ENCODE measurements at places on chromosomes 2 and 18.

- H3K4me3 ChIP-seq, result no peak overlapping the region
- H3K27me3 ChIP-seq, result peaks cover 20% of the 10 kb centered on the region
- H3K36me3 ChIP-seq, result no peaks in the 10 kb centered on the region
- no peak for DNase-seq
- no peak overlapping the region for H3K27ac ChIP-seq
- no peaks in the 10 kb centered on the region for H3K4me1 ChIP-seq
Measured at GRCh38 chr2:1893856-1894255, 149.5 kb upstream of the PXDN start.

DNA sequence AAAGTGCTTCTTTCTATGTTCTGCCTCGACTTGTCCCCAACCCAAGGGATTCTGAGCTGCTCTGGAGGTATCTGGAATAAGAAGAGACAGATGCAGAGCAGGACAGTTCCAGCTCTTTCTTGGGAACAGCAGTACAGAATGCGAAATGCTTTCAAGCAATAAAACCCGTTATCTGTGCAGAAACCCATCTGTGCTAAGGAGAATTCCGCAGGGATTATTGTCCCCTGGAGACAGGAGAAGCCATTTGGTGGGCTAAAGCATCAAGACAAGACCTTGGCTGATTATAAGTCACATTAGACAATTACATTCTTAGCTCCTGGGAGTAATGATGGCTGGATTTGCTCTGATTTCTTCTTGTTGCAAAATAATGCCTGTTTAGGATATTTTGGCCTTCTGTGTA, 185.4 kb upstream of the GLI2 start:
- H3K27ac ChIP-seq, result no peak overlapping the region
- DNase-seq, result no peak
- no peaks in the 10 kb centered on the region for H3K36me3 ChIP-seq
- H3K4me3 ChIP-seq, result no peak overlapping the region
- peaks cover 4% of the 10 kb centered on the region for H3K4me1 ChIP-seq

- DNase-seq, result no peak
- peaks cover 20% of the 10 kb centered on the region for H3K36me3 ChIP-seq
- H3K4me3 ChIP-seq, result no peak overlapping the region
Measured at GRCh38 chr2:210007895-210008294, 5.5 kb downstream of the RPE start.

GRCh38 chr2:96967436-96967835, 18.9 kb downstream of the FAM178B start:
- no peaks in the 10 kb centered on the region for H3K27me3 ChIP-seq
- H3K36me3 ChIP-seq, result no peaks in the 10 kb centered on the region
- H3K4me3 ChIP-seq, result no peak overlapping the region
- peaks cover 5% of the 10 kb centered on the region for H3K4me1 ChIP-seq
- H3K27ac ChIP-seq, result no peak overlapping the region

- no peak overlapping the region for H3K27ac ChIP-seq
- DNase-seq, result no peak
- H3K4me1 ChIP-seq, result no peaks in the 10 kb centered on the region
- H3K27me3 ChIP-seq, result no peaks in the 10 kb centered on the region
- H3K4me3 ChIP-seq, result no peak overlapping the region
- peaks cover 55% of the 10 kb centered on the region for H3K36me3 ChIP-seq
Measured at GRCh38 chr2:216206041-216206703, 97.0 kb downstream of the XRCC5 start.

GRCh38 chr2:134407154-134407890, 153.4 kb downstream of the MGAT5 start:
- no peak overlapping the region for H3K4me3 ChIP-seq
- no peaks in the 10 kb centered on the region for H3K4me1 ChIP-seq
- no peak for DNase-seq
- no peaks in the 10 kb centered on the region for H3K36me3 ChIP-seq
- H3K27me3 ChIP-seq, result no peaks in the 10 kb centered on the region
- no peak overlapping the region for H3K27ac ChIP-seq

DNA sequence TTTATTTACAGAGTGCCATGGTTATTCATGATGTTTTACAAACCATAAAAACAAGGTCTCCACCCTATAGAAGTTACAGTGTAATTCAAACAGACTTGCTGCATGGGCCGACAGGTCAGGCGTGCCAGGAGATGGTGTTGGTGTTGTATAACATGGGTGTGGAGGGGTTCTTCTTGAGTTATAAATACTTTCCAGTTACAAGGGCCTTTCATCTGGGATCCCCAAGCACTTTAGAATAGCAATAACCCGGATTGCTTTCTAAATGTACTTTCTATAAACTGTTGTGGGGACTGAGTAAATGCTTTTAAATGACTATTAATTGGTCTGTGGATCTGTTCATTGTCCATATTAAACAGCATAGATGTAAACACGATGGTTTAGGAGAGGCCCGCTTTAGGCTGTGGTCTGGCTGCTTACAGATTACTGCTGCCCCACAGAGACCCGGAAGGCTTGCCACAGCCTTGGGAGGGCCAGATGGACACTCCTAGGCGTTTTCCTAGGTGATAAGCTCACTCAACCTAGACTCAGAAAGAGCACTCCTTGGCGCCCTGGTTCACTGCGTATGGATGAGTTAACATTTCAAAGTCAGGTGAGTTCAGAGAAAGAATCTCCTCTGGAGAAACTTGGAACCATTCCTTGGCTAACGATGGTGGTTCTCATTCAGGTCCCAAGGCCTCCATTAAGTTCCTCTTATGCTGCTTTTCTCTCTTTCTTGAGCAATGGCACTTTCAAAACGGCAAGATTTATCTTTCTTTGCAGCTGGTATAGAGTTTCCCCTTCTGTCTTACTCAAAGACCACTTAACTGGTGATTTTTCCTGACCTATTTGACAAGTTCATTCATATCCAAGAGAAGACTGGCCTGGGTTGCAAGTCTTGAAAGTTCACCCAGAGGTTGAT, 3.6 kb upstream of the KIAA2012 start:
- no peaks in the 10 kb centered on the region for H3K27me3 ChIP-seq
- H3K4me3 ChIP-seq, result no peak overlapping the region
- no peaks in the 10 kb centered on the region for H3K36me3 ChIP-seq
- H3K27ac ChIP-seq, result no peak overlapping the region
- no peak for DNase-seq

- H3K4me1 ChIP-seq, result no peaks in the 10 kb centered on the region
- no peak overlapping the region for H3K4me3 ChIP-seq
- no peaks in the 10 kb centered on the region for H3K36me3 ChIP-seq
- no peak overlapping the region for H3K27ac ChIP-seq
- DNase-seq, result no peak
Measured at GRCh38 chr2:146576339-146577111, 1268.3 kb upstream of the ACVR2A start.

DNA sequence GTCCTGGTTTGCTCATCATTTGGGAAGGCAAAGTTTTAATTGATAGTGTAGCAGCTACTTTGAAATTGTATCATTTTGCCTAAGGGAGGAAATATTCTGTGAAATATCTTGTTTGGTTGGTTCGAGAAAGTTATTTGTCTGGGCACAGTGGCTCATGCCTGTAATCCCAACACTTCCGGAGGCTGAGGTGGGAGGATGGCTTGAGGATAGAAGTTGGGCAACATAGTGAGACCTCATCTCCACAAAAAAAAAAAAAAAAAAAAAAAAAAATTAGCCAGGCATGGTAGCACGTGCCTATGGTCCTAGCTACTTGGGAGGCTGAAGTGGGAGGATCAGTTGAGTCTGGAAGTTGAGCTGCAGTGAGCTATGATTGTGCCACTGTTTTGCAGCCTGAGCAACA, 3.1 kb upstream of the ADGRF3 start:
- H3K27me3 ChIP-seq, result no peaks in the 10 kb centered on the region
- no peak overlapping the region for H3K4me3 ChIP-seq
- no peaks in the 10 kb centered on the region for H3K36me3 ChIP-seq

DNA sequence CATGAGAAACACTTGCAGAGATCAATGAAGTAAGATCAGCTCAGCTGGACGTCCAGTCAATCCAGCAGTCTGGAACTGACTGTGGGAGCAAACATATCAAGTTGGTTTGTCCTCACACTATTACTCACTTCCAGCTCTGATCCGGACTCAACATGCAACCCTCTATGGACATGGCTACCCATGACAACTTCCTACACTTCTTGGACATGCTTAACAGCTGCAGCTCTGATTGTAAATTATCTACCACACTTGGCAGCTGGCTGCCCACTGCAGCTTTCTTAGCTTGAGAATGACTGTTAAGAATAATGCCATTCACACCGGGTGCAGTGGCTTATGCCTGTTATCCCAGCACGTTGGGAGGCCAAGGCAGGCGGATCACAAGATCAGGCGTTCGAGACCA, 429.8 kb downstream of the EPHA4 start:
- no peak overlapping the region for H3K27ac ChIP-seq
- no peaks in the 10 kb centered on the region for H3K4me1 ChIP-seq
- no peak for DNase-seq

DNA sequence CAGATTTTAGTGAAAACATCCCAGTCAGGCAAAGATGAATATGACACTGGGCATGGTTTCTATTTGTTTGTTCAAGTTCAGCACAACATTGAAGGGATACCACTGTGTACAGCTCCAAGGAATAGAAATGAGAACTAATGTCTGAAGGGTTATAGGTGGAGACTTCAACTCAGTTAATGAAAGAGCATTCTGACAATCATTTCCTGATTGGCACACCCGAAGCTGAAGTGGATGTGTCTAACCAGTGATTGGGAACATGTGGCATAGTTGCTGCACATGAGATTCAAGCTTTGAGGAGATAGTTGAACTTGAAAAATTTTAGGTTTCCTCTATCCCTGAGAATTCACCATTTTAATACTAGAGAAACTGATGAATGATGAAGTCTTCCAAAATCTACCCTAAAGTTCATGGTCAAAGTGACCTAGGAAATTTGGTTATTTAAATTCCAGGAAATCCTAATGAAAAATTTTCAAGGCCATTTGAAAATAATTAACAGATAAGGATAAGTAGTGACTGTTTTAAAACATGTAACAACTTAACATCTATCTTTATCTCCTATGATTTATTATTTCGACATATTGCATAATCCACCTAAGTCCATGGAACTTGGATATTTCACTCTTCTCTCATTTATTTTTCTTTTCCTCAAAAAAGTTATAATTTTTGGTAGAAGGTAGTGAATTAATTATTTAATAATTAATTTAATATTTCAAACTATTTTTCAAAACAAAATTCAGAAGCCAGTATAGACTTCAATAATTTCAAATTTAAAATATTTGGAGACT, 38.0 kb downstream of the SLC9A4 start:
- H3K36me3 ChIP-seq, result no peaks in the 10 kb centered on the region
- H3K27ac ChIP-seq, result no peak overlapping the region
- peaks cover 22% of the 10 kb centered on the region for H3K4me1 ChIP-seq
- H3K4me3 ChIP-seq, result no peak overlapping the region

DNA sequence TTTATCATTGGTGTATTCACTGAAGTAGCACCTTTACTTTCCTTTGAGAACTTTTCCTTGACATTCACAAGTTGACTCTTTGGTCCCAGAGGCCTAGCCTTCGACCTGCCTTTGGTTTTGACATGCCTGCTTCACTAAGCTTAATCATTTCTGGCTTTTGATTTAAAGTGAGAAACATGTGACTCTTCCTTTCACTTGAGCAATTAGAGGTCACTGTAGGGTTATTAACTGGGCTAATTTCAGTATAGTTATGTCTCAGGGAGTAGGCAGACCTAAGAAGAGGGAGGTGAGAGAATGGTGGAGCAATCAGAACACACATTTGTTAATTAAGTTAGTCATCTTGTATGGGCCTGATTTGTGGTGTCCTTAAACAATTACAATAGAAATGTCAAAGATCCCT, 1040.7 kb upstream of the SLC39A10 start:
- DNase-seq, result no peak
- H3K4me3 ChIP-seq, result no peak overlapping the region
- no peak overlapping the region for H3K27ac ChIP-seq
- no peaks in the 10 kb centered on the region for H3K4me1 ChIP-seq
- H3K36me3 ChIP-seq, result no peaks in the 10 kb centered on the region

- H3K4me1 ChIP-seq, result no peaks in the 10 kb centered on the region
- no peak overlapping the region for H3K27ac ChIP-seq
- H3K4me3 ChIP-seq, result no peak overlapping the region
- DNase-seq, result no peak
- H3K27me3 ChIP-seq, result no peaks in the 10 kb centered on the region
Measured at GRCh38 chr2:15714609-15715008, 122.9 kb downstream of the DDX1 start.

DNA sequence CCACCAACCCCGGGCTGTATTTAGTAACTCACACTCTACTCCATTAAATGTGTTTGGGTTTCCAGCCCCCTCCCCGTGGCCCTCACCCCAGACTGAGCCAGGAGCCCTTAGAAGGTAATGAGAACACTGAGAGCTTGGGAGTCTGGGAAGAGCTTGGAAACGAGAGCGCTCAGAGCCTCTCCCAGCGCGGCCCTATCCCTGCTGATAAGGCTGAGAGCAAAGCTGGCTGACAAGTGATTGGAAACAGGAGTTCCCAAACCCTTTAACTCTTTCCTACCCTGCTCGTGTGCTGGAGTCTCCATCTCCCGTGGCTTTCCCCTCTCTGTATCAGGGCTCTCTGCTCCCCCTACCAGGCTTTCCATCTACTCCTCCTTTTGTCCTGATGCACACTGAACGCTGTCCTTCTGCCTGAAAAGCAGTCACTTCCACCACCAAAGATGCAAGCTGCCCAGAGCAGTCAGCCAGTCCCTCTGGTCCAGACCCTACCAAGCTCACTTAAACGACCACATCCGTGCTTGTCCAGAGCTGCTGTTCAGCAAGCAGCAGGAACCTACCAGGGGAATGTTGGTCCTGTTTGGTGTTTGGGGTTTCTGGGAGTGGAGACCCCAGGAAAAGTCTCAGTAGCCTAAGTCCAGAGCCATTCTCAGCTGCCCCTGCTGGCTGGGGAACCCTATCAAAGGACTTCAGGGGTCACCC, 100.0 kb upstream of the PKDCC start:
- no peak for DNase-seq
- H3K4me3 ChIP-seq, result no peak overlapping the region
- no peak overlapping the region for H3K27ac ChIP-seq
- H3K27me3 ChIP-seq, result peaks cover 43% of the 10 kb centered on the region
- H3K36me3 ChIP-seq, result no peaks in the 10 kb centered on the region

GRCh38 chr2:1082456-1083205, 132.0 kb downstream of the SNTG2 start:
- no peaks in the 10 kb centered on the region for H3K4me1 ChIP-seq
- H3K36me3 ChIP-seq, result no peaks in the 10 kb centered on the region
- peaks cover 13% of the 10 kb centered on the region for H3K27me3 ChIP-seq
- H3K4me3 ChIP-seq, result no peak overlapping the region

GRCh38 chr2:225600444-225600843, 200.9 kb downstream of the NYAP2 start:
- no peak overlapping the region for H3K4me3 ChIP-seq
- H3K27ac ChIP-seq, result no peak overlapping the region
- no peaks in the 10 kb centered on the region for H3K4me1 ChIP-seq

- H3K4me3 ChIP-seq, result no peak overlapping the region
- DNase-seq, result no peak
- H3K27ac ChIP-seq, result no peak overlapping the region
- no peaks in the 10 kb centered on the region for H3K36me3 ChIP-seq
Measured at GRCh38 chr2:221109552-221109951, 462.6 kb downstream of the EPHA4 start.

- peaks cover 2% of the 10 kb centered on the region for H3K4me1 ChIP-seq
- DNase-seq, result peak; percentile 57
- no peak within 1 kb of the TSS for H3K27ac ChIP-seq
Measured at GRCh38 chr2:60553495-60554073, at the start of gene BCL11A. Gene BCL11A, minus strand, starts transcription at chr2:60553654. Its CDS starts 384 bp downstream, at chr2:60553270.

GRCh38 chr2:39135690-39136259, 14.9 kb upstream of the SOS1 start:
- no peaks in the 10 kb centered on the region for H3K36me3 ChIP-seq
- H3K27me3 ChIP-seq, result no peaks in the 10 kb centered on the region
- DNase-seq, result no peak
- H3K27ac ChIP-seq, result no peak overlapping the region
- H3K4me3 ChIP-seq, result no peak overlapping the region

GRCh38 chr2:226398580-226398979, 401.0 kb downstream of the IRS1 start:
- no peak for DNase-seq
- H3K27me3 ChIP-seq, result no peaks in the 10 kb centered on the region
- no peaks in the 10 kb centered on the region for H3K36me3 ChIP-seq
- H3K4me1 ChIP-seq, result peaks cover 5% of the 10 kb centered on the region

Measured in HCT116 (cell line).